ENCODE measurements at places on chromosomes 5 and 9. TPM values are rescaled to one million over a fixed set of nuclear protein-coding genes. Genes with fewer than 3 reads are reported as not detected.

ABCA1 gene
- total RNA-seq = 232 TPM

DRD1 gene
- total RNA-seq = under 0.01 TPM

ANKRD31 gene
- 0.14 TPM for total RNA-seq

OCLN gene
- total RNA-seq = 0.43 TPM

PCDHA3 gene
- total RNA-seq = 0.28 TPM

OBP2B gene
- total RNA-seq = not detected
